DMS79 (cell line): ENCODE measurements at places on chromosomes 7 and 10.

GRCh38 chr10:43754569-43755260 lies 106.0 kb upstream of the ZNF32 start:
- DNase-seq, result no peak

DNA sequence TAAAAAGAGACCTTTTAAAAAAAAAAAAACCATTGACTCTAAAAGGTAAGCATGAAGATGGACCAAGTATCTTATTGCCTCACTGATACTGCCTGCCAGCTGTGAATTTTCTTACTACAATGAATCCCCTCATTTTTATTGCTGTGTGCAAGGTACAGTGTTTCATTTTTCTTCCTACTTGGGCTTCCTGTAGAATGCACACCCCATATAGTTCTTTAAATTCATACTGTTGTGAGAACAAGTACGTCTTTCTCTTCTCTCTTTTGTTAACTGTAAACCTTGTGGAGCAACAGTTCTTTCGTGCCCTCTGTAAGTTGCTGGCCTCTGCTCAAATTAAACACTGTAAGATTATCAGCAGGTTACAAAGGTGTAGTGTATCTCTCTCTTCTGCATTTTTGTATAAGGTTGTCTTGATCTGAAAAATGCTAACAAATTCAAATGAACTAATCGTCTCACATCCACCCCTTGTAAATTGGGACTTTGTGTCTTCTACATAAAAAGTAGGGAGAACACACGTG lies 105.6 kb downstream of the VTI1A start:
- DNase-seq, result no peak

DNA sequence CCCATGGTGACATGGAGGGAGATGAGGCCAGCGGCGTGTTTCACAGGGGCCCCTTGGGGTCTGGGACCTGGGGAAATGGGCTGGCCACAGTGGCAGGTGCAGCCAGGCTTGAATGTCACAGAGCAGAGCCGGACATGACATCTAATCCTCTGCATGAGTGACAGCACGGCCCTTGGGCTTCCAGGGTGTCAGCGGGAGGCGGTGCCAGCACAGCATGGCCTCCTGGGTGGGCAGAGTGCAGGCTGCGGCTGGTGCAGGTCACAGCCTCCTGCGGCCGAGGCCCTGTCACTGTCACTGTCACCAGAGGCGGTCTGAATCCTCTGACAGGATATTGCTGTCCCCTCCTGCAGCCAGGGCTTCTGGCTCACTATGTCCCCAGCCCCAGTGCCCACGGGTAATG lies 18.2 kb downstream of the BHLHA15 start:
- DNase-seq, result no peak

DNA sequence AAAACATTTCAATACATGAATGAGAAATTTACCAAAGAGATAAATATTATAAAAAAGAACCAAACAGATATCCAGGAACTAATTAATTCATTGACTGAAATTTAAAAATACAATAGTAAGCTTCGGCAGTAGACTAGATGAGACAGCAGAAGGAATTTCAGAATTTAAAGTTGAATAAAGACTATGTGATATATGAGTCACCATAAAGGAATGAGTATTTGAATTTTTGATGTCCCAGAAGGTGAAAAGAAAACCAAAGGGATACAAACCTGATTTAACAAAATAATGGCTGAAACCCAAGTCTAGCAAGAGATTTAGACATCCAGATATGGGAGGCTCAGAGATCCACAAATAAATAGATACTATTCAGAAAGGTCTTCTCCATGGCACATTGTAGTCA lies 623.9 kb upstream of the FOXK1 start:
- no peak for DNase-seq

DNA sequence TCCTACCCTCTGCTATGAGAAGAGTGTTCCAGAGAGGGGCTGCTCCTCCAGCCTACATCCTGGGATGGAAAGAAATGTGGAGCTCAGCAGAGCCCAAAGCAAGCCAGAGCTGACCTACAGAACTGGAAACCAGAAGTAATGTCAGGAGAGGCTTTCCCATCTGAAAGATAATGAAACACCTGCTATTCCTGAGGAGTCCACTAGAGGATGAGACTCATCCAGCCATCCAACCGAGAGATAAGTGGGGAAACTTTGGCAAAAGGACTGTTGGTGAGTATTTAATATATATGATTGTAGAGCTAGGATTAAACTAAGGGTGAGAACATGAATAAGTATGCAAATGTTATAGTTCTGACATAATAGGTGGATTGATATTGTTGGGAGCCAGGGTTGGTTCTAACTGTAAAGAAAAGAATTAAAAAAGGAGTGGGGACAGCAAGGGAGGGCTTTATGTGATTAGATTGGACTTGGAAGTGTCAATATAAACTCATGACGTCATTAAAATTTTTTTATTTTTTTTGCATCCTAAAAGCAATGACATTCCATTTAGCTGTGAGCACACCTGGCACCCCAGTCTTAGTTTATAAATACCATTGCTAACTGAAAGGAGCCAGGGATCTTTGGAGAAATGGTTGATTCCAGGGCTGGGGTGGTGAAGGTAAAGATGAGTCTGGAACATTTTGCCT lies 312.8 kb upstream of the NFE2L3 start:
- DNase-seq, result no peak

GRCh38 chr7:91068136-91068795 lies 196.0 kb upstream of the FZD1 start:
- no peak for DNase-seq

DNA sequence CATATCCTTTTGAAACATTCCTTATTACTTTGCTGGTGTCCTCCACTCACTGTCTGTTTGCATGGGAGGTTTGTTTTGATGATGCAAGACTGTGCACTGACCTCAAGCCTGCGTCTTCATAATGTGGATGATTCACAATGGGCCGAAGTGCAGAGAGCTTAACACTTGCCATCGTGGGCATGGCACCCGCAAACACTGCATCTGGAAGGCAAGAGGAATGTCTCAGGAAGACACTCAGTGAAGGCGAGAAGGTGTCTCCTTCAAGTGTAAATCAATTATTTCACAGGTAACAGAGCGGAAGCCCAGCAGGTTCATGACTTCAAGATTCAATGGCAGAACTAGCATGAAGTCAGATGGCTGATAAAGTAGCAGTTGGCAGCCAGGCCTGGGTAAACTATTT lies 98.1 kb downstream of the DPY19L1 start:
- DNase-seq, result no peak

DNA sequence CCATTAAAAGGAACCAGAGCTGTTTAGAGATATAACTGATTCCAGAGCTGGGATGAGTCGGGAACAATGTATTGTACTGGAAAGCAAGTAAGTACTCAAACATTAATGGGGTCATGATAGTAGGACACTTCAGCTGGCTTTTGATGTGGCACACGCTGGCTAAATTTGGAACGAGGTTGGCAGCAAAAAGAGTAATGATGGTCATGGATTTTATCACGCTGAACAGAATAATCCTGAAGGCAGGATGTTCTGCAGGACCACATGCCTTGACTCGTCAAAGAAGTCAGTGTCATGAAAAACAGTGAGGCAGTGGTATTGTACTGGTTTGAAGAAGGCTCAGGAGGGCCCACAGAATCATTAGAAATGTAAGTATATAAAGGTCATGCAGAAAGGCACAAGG lies 220.3 kb downstream of the SNX13 start:
- DNase-seq, result no peak
